ENCODE measurements at places on chromosomes 6 and 20.

DNA sequence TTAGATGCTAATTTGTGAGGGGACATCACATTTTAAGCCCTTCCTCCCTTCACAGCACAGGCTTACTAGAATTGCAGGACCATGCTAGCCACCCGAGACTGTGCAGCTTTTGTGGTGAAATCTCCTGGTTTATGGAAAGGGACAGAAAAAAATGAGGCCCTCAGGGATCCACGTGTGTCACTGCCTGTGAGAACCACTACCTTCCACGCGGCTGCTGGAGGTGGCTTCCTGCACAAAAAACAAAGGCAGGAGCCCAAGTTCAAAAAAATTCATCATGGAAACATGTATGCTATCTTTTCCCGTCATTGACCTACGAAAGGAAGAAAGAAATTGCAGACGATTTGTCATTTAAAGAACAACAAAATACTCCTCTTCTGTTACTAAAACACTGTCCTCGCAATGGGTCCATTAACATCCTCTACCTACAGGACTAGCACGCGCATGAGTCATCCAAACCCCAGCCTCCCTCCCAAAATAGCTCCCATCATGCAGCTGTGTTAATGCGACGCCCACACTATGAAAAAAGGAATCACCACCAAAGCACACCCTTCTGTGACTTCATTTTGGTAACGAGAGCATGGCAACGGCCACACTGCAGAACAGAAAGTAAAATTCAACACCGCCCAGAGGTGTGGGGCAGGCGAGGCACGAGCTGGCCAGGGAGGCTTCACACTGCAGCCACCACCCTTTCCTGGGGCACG, 45.7 kb downstream of the RAMACL start:
- DNase-seq: peak; percentile 80

- DNase-seq: no peak
Observed at GRCh38 chr20:11274141-11274594, 600.4 kb upstream of the JAG1 start.

DNA sequence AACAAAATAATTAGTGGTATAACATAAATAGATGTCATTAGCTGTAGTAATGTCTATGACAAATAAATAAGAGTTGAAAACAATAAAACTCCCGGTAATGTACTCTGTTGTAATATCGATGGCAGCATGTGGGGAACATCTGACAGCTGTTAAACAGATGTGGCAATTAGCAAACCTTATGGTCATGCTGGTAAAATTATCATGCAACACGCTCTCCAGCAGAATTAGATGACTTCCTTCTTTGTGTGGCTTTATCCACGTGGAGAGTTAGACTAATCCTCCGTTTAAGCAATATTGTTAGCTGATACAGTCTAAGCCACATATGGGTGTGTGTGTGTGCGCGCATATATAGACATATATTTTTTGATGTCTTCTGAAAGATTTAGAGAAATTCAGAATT, 77.7 kb upstream of the ZFP64 start:
- no peak for DNase-seq

GRCh38 chr20:53146201-53146891, 174.2 kb downstream of the TSHZ2 start:
- DNase-seq: peak; percentile 44

DNA sequence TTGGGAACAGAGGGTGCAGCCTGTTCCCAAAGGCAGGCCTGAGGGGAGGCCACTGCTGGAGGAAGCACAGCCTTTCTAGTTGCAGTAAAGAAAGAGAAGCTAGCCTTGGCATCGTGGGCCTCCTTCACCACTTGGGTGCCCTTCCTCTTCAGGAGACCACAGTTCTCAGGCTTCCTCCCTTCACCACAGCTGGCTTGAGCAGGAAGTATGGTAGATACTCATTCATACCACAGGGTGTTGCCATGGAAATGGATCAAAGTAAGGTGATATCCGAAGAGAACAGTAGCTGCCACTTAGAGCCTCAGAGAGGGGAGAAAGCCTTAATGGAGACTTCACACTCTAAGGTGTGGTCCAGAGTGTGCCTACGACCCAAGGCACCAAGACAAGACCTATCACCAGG, 120.4 kb upstream of the RIPOR2 start:
- no peak for DNase-seq

GRCh38 chr6:35377002-35377401, 34.6 kb downstream of the PPARD start:
- no peak for DNase-seq

DNA sequence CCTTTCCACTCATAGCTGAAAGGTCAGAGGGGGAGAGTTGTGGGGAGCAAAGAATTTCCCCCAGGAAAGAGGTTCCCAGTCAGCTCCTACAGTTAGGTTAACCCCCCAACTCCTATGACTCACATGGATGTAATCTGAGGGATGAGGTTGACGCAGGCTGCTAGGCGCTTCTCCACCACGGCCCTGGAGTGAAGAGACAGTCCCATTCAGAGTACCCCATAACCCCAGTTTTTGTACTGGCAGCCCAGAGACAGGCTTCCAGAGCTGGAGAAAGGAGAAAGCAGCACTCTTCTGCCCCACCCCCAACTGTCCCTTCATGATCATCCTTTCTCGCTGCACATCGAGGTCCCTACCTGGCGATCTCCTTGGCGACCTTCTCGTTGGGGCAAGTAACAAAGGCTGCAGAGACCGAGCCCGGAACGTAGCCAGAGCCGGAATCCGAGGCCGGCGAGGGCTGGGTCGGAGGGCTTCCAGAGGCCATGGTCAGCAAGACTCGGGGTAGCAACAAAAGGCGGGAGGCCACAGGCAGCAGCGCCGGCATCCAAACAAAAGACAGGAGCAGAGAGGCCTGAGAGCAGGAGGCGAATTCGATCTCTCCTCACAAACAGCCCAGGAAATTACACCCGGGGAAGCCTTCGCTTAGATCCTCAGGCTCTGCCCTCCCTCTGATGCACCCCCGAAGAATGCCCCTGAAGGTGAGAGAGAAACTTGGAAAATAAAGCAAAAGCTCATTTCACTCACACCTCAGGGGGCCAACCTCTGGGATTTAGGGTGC, 592 bp downstream of the CUTA start:
- no peak for DNase-seq

DNA sequence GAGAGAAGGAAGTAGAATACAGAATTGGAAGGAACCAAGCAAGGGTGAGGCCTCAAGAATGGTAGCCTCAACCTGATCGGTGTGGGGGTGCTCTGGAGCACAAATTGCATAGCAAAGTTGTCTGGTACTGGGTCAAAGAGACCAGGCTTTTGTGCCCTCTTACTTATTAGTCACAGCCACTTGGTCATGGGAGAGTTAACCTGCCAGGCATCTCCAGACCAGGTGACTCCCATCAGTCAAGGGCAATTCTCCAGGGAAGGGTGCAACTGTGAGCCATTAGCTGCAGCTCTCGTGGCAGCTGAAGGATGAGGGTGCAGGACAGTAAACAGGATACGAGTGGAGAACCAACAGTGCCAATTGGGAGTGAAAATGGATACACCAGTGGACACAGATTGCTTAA, 47.7 kb upstream of the PLCB4 start:
- no peak for DNase-seq

DNA sequence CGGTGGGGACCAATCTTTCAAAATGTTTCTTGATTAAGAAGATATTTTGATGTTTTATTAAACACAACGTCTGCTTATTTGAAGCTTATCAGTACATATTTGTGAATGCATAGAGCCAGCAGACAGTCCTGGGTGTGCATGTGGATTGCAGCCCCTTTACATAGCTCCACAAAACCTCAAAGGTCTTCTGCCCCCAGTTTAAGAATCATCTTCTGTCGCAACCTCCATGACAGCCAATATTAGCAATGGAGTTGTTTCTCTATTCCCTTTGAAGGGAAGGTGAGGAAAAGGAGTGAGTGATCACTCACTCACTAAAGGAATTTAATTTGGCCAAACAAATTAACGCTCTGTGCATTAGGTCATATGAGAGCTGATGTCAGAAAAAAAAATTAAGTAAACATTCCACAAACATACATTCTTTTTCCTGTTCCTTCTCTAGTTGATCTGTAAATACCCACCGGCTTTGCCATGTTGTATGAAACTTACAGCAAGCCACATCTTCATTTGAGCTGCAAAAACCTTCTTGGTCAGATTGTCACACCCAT, 152.9 kb downstream of the SIM1 start:
- DNase-seq: no peak

GRCh38 chr20:48332555-48332954, 495.2 kb downstream of the PREX1 start:
- DNase-seq: no peak

- no peak for DNase-seq
Observed at GRCh38 chr6:6901945-6902344, 205.8 kb upstream of the RREB1 start.

GRCh38 chr6:6005051-6006005, 1.4 kb downstream of the NRN1 start:
- no peak for DNase-seq

GRCh38 chr6:147390909-147391536, 117.5 kb upstream of the SAMD5 start:
- no peak for DNase-seq

DNA sequence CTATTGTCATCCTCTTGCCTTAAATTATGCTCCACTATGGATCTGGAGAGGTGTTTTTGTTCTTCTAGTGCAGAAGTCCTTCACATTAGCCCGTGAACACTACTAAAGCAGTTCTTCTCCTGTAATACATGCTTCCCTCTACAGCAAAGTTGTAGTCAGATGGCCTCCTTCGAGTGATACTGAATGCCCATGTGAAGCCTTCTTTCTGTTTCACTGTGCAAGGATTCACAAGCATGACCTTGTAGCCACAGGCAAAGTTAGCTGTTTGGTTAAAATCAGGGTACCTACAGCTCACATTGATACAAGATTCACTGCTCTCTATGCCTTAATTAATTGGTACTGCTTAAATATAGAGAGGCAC, 47.6 kb downstream of the ARHGAP18 start:
- no peak for DNase-seq

DNA sequence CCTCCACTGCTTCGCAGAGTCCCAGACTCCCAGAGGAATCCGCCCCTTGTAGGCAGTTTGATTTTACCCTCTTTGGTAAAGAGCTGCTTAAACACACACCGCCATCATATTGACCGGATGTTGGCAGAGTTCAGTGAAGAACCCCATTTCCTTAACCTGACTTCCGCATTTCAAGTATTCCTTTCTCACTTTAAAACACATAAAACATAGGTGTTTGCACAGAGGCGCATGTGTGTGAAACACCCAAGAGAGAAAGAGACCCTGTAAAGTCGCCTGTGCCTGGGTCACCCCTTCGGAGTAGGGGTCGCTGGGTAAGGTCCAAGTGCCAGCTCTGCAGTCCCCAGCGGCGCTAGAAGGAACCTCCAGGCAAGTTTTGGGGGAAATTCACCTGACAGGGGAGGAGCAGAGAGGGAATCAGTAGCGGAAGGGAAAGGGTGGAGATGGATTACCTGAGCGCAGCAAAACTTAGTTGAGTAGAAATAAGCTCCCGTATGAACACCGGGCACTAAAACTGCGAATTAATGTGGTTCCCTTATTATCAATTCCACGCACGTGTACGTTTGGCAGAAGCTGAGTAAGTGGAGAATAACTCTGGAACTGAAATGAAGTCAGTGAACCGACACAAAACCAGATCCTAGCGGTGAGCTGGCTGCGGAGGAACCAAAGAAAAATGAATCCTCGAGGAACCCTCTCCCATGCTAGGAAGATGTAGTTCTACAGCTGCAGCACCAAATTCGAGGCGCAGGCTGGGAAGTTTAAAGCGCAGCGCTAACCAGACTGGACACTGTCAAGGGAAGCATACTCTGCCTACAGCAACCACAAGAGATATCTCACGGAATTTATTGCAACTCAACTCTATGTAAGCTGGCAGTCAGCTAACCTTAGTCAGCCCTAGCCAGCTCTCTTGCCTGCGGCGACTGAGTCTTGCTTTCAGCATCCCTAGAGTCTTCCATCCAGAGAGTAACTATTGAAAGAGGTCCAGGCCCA, 3.5 kb upstream of the HTR1B start:
- no peak for DNase-seq

GRCh38 chr20:56158489-56158888, 90.0 kb upstream of the MC3R start:
- DNase-seq: no peak

DNA sequence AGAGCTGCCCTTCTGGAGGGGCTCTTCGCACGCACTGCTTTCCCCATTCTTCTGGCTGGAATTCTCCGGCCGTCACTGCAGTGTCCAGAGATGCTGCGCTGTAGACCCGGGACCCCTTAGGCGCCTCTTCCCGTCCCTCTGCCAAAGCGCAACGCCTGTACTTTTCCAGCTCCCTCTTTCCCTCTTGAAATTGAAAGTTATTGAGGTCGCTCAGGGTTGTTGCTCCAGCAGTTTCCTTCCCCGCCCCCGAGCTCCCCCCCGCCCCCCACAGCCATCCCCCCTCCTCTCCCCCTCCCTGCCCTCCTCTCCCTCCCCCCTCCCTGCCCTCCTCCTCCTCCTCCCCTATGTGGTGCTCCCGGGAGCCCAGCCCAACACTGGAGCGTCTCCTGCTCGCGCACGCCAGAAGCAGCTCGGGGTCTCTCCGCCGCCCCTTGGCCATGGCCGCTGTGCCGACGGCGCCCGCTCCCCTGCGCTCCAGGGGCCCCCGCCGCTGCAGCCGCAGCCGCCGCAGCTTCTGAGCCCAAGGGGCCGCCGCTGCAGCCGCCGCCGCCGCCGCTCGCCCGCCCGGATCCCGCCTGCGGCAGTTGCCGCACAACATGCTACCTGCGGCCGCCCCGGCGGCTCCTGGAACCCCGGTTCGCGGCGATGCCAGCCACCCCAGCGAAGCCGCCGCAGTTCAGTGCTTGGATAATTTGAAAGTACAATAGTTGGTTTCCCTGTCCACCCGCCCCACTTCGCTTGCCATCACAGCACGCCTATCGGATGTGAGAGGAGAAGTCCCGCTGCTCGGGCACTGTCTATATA, at the start of gene RSPO3:
TSS of gene RSPO3 (plus strand) at position 374 of the 804 bp plus-strand sequence. CDS start 522 bp downstream, outside the sequence.
- DNase-seq: no peak

DNA sequence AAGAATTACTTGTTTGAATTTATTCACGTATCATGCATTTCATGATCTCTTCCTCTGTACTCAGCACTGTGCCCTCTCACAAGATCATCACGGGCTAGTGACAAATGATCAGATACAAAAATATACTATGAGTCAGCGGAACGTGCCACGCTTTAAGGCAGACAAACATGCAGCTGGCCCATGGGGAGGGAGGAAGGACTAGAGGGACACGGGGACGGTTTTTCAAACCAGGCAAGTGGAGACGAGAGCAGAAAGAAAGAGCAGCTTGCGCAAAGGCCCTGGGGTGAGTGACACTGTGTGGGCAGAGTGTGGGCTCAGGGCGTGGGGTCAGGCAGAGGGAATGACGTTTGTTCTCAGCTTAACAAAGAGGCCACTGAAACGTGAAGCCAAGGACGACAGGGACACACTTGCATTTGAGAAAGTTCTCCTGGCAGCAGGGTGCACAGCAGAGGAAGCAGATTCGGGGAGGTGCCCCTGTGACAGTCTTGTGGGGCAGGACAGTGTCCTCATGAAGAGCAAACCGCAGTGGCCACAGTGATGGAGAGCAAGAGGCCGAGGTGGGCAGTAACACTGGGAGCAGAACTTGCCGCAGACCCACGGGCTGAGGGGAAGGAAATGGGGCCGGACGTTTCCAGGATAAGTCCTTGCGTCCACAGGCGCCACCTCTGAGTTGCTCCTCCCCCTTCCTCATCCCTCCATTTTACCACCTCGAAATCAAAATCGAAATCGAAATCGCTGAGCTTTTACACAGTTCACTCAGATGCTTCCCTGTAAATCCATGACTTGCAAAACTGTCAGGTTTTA, 6.9 kb upstream of the RPS6KA2 start:
- DNase-seq: no peak

GRCh38 chr6:132506461-132506860, 6.5 kb downstream of the STX7 start:
- no peak for DNase-seq

GRCh38 chr6:114327074-114327473, 15.7 kb downstream of the HS3ST5 start:
- DNase-seq: no peak
